ENCODE measurements at places on chromosomes 7 and 10.

DNA sequence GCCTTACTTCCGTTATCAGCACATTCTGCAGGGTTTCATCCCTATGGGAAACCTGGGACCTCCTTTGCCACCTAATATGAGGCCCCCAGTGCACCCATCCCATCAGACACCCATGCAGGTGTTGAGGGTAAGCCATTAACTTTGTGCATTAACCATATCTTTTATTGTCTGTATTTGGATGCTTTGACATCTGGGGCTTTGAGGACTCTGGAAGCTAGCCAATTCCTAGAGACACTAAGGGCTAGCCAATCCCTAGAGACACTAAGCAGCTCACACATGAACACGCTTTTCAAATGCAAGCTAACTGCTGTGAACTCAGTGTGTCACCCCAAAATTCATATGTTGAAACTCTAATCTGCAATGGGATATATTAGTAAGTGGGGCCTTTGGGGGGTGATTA lies 272.5 kb upstream of the COBL start:
- H3K4me1 ChIP-seq = no peaks in the 10 kb centered on the region
- H3K4me3 ChIP-seq = no peak overlapping the region
- no peak overlapping the region for H3K27ac ChIP-seq
- peaks cover 2% of the 10 kb centered on the region for H3K27me3 ChIP-seq

DNA sequence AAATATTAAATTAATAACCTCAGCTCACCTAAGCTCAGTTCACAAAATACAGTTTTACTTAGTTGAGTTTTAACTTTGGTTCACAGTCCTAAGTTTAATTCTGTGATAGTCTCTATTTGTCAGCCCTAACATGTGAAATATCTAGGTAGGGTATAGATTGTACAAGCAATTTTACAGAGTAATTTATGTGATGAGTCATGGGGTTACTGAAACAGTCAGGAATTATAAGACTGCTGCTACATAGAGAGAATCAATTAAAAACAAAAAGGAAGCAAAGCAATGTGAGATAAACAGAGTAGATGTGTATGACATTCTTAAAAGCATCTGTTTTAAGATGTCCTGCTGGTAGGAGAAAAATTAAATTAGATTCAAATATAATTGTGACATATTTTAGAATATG lies 1018.2 kb upstream of the KCND2 start:
- no peaks in the 10 kb centered on the region for H3K27me3 ChIP-seq
- H3K4me1 ChIP-seq = no peaks in the 10 kb centered on the region
- no peak overlapping the region for H3K27ac ChIP-seq
- H3K36me3 ChIP-seq = no peaks in the 10 kb centered on the region
- no peak for DNase-seq
- no peak overlapping the region for H3K4me3 ChIP-seq

GRCh38 chr7:130850956-130851355 lies 116.9 kb upstream of the KLF14 start:
- peaks cover 20% of the 10 kb centered on the region for H3K36me3 ChIP-seq
- DNase-seq = no peak

- H3K27ac ChIP-seq = no peak overlapping the region
- no peak overlapping the region for H3K4me3 ChIP-seq
- DNase-seq = no peak
- H3K27me3 ChIP-seq = peaks cover 54% of the 10 kb centered on the region
- peaks cover 26% of the 10 kb centered on the region for H3K4me1 ChIP-seq
These were observed 84.3 kb downstream of the ARHGAP22 start for GRCh38 chr10:48520594-48520993.

DNA sequence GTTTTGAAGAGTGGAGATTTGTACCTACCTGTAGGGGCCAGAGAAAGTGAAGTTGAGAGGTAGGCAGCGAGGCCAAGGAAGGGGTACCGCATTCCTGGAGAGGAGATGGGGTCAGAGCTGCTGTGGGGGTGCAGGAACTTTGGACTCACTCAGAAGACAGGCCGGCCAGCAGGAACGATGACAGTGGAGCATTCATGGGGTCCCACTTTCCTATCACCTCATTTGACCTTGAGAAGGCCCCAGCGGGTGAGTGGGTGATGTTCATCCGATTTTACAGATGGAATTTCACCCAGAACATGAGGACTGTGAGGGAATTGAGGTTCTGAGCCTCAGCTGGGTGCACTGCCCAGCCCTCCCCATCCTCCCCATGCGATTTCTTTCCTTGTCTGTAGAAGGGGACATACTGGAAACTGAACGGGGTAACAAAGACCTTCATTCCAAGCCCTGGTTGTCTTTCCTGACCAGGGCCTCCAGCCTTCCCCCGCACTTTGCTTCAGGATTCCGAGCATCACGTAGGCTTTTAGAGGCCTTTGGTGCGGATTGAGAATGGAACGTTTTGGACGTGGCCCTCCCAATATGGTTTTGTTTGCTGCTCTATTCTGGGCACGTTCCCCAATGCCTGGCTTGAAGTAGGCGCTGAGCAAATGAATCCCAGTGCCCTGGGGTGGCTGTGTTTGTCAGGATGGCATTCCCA lies 87.3 kb downstream of the ADCY1 start:
- no peaks in the 10 kb centered on the region for H3K36me3 ChIP-seq
- no peak overlapping the region for H3K27ac ChIP-seq
- no peak overlapping the region for H3K4me3 ChIP-seq
- H3K27me3 ChIP-seq = no peaks in the 10 kb centered on the region
- DNase-seq = no peak
- H3K4me1 ChIP-seq = no peaks in the 10 kb centered on the region
